T-helper 2 cell treated with Interferon-gamma antibody and Interleukin-4, amounts not matched to agents 5 μg/mL and 100 μg/mL, for 36 hours (primary cell): ENCODE measurements at places on chromosomes 6 and 20.

DNA sequence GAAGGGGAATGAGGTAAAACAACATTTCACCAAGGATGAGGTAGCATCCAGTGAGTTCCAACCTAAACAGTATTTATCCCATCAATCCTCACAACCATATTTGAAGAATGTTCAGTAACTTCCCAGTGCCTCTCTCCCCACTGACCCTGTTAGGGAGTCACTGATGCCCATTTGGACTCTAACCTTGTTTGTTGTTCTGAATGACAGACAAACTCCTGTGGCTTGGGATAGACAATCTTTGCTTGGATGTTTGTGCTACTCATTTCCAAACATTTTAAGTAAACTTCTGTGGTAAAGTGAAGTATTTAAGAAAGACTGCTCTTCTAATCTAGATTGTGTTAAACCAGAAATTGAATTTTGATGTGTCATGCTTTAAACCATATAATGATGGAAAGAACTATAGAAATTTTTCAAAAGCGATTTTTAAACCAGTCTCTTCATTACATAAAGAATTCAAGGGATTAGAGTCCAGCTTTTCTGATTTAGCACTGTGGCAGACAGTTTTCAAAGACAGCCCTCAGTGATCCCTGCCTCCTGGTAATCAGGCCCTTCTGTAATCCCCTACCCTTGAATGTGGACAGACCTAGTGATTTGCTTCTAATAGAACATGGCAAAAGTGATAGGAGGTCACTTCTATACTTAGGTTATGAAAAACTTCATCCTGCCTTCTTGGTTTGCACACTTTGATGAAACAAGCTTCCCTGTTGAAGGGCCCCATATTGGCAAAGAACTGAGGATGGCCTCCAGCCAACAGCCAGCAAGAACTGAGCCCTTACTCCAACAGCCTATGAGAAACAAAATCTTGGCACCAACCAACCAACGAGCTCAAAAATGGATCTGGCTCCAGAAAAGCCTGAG is 191.6 kb downstream of the DST start:
- H3K36me3 ChIP-seq, result no peaks in the 10 kb centered on the region
- H3K4me1 ChIP-seq, result no peaks in the 10 kb centered on the region
- no peak overlapping the region for H3K27ac ChIP-seq
- no peaks in the 10 kb centered on the region for H3K27me3 ChIP-seq
- no peak overlapping the region for H3K4me3 ChIP-seq
- DNase-seq, result no peak

DNA sequence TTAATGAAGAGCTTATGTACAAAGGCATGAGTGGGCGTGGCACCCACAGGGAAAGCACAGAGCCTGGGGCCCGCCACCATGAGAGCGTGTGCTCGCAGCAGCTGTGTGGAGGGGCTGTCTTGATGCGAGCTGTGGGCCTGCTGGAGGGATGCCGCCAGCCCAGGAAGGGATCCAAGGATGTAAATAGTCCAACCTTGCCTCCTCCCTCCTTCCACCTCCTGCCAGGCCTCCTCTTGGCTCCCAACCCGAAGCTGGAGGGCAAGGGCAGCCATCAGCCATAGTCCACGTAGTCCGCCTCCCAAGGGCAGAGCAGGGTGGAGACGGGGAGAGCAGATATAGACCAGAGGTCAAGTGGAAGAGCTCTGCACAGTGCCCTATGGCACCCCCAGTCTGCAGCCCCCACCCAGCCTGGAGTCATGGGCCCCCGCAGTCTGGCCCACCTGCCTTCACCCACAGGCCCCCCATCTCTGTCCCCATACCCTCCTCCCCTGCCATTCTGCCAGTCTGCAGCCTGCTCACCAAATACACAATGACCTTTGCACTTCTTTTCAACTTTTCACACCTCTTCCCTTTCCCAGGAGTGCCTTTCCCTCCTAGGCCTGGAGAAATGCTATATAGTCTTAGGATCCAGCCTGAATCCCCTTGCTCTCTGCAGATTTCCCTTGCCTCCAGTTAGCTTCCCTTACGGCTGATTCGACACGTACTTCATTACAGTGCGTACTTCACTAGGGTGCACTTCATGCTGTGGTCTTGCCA is 77.1 kb downstream of the SHLD1 start:
- no peaks in the 10 kb centered on the region for H3K27me3 ChIP-seq
- no peak for DNase-seq
- H3K36me3 ChIP-seq, result no peaks in the 10 kb centered on the region
- no peak overlapping the region for H3K4me3 ChIP-seq

GRCh38 chr6:73964241-73964854 is 268.3 kb downstream of the CD109 start:
- H3K27me3 ChIP-seq, result no peaks in the 10 kb centered on the region
- no peak for DNase-seq
- H3K4me3 ChIP-seq, result no peak overlapping the region
- no peaks in the 10 kb centered on the region for H3K36me3 ChIP-seq
- no peak overlapping the region for H3K27ac ChIP-seq
- H3K4me1 ChIP-seq, result no peaks in the 10 kb centered on the region

DNA sequence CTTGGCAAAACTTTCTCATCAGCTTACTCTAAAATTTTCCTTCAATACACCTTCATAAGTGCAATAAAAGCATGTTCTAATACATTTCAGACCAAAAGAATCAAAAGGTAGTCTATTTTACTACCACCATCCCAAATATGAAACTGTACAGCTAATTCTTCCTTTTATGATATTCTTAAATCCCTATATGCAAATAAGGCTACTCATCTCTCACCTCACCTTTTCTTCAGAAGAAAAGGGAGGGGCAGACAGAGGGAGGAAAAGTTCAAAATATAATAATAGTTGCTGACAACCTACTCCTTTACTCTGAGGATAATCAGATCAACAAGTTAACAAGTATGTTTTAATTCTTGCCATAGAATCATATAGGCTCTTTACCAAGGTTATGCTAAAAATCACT is 7.4 kb downstream of the C6orf120 start:
- peaks cover 41% of the 10 kb centered on the region for H3K36me3 ChIP-seq
- H3K27me3 ChIP-seq, result no peaks in the 10 kb centered on the region
- DNase-seq, result no peak

DNA sequence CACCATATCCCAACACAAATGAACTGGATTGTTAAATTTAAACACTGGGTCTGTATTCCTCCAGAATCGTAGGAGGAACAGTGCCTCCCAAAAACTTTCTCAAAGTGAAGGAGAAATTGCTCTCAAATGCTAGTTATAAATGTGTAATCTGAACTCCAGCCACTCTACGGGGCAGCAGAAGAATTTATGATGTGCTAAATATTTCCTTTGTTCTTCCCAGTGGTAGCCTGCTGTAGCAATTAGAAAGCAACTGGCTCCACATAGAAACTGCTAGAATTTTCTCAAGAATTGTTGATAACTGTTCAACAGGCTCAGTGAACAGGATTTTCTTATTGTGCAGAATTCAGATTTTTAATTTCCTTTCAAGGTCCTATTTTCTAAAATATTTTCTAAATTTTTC is 49.8 kb upstream of the EYA4 start:
- no peak for DNase-seq
- no peaks in the 10 kb centered on the region for H3K36me3 ChIP-seq
- H3K4me1 ChIP-seq, result no peaks in the 10 kb centered on the region
- no peak overlapping the region for H3K4me3 ChIP-seq
- H3K27ac ChIP-seq, result no peak overlapping the region

- peak; percentile 91 for DNase-seq
- peaks cover 29% of the 10 kb centered on the region for H3K4me1 ChIP-seq
- no peaks in the 10 kb centered on the region for H3K36me3 ChIP-seq
- peak overlapping the region; percentile 85 for H3K4me3 ChIP-seq
Measured at GRCh38 chr20:62740286-62741141, 31.9 kb downstream of the NTSR1 start.

DNA sequence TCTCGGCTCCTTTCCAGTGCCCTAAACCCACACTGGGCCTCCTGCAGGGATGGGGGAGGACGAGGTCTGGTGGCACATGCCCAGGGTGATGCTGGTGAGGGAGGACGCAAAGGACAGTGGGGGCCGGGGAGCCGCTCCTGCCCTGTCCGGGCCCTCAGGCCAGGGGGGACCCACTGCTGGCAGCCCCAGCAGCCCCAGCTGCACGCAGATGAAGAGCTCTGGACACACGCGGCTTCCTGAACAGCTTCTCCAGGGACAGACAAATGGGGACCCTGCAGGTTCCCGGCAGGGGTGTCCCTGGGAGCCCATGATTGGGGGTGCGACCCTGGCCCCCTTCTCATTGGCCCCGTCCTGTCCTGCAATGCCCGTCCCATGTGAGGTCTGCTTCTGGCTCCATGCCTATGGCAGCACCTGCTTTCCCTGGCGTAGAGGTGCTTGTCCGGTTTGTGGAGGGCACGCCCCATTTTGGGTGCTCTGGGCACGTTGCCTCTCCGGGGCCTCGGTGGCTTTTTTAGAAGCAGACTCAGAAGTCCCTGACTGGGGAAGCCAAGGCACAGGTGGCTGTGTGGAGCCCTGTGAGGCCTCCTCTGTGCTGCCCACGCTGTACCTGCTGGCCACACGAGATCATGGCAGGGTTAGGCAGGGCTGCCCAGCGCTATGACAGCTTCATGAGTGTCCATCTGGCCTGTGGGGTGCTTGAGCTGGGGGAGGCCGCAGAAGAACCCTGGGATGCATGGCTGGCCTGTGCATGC is 15.4 kb upstream of the TNFRSF6B start:
- H3K4me3 ChIP-seq, result no peak overlapping the region
- no peaks in the 10 kb centered on the region for H3K4me1 ChIP-seq
- H3K27me3 ChIP-seq, result no peaks in the 10 kb centered on the region
- peaks cover 9% of the 10 kb centered on the region for H3K36me3 ChIP-seq

DNA sequence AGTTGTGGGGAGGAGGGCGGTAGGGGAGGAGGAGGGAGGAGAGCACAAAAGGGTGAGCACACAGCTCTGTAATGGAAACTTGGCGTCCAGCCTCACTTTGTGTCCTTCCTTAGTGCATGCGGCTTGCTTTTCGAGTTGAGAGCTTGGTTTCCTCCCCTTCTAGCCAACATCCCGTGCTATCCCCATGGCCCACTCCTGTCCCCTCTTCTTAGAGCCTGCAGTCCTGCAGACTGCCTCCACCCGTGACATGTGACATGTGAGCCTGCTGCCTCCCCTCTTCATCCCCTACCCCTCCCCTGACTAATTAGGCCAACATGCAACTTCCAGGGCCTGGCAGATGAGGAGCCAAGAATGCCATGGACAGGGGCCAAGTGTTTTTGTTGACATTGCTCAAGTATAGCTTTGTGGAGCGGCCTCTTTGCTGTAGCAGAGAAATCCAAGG is 63.2 kb downstream of the SLC24A3 start:
- H3K27ac ChIP-seq, result no peak overlapping the region
- H3K27me3 ChIP-seq, result no peaks in the 10 kb centered on the region
- H3K4me1 ChIP-seq, result no peaks in the 10 kb centered on the region
- H3K36me3 ChIP-seq, result no peaks in the 10 kb centered on the region

DNA sequence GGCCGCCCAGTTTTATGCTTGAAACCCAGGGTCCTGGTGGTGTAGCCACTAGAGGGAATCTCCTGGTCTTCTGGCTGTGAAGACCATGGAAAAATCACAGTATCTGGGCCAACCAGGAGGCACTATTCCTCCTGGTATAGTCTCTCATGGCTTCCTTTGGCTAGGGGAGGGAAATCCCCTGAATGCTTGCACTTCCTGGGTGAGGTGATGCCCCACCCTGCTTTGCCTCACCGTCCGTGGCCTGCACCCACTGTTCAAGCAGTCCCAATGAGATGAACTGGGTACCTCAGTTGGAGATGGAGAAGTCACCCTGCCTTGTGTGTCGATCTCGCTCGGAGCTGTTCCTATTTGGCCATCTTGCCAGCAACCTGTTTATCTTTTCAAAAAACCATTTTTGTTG is 10.1 kb upstream of the ZNF337 start:
- H3K36me3 ChIP-seq, result peaks cover 22% of the 10 kb centered on the region
- H3K27me3 ChIP-seq, result peaks cover 10% of the 10 kb centered on the region
